ENCODE measurements at places on chromosomes 11 and 22.

GRCh38 chr22:30362651-30363281, 6.0 kb downstream of the CCDC157 start:
- no peak for DNase-seq

DNA sequence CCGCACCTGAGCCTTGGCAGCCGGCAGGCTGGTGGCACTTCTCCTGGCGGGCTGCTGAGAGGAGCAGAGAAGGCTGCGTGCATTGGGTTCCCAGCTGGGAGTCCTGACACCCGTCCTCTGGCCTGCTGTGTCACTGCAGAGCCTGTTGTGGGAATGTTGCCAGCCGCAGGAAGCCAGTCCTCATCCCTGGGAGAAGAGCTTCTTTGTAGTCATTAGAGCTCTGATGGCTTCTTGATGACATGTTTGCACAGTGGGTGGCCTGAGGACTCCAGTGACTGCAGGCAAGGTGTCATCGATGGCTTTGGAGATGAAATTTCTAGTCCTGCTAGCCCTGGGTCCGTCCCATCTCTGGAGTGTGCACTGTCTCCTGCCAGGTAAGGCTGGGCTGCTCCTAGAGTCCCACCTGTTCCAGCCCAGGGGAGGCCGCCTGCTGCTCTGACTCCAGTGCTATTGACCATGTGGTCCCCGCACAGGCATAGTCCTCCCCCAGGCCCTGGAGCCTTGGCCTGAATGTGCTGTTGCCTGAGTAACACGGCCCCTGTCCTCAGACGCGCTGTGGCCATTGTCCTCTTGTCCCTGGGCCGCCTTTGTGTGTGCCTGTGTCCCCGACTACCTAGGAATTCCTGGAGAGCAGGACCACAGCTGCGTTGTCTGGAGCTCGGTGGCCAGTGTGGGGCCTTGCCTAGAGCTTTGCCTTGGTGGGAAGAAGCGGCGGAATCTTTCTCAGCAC, 129.2 kb downstream of the CACNA1I start:
- no peak for DNase-seq

- no peak for DNase-seq
Observed at GRCh38 chr11:131824771-131825170, 454.4 kb downstream of the NTM start.

- no peak for DNase-seq
Observed at GRCh38 chr11:34546511-34547209, 33.1 kb upstream of the ELF5 start.

- DNase-seq: no peak
Observed at GRCh38 chr11:9133956-9134355, 42.6 kb upstream of the SCUBE2 start.

All from CD4-positive, alpha-beta T cell (primary cell).